Natural killer cell treated with Interleukin-12 subunit alpha and Interleukin-12 subunit beta and Interleukin-15 and Interleukin-18, amount 100 ng/mL, for 72 hours (primary cell): ENCODE measurements at places on chromosomes 3 and 15. TPM values are rescaled to one million over a fixed set of nuclear protein-coding genes. Genes with fewer than 3 reads are reported as not detected.

Gene AP3B2
- total RNA-seq, result 1.1 TPM

GRCh38 chr15:71079208-71080044, 35.8 kb upstream of the THSD4 start:
- no peak overlapping the region for H3K27ac ChIP-seq
- H3K4me1 ChIP-seq, result no peaks in the 10 kb centered on the region
- DNase-seq, result no peak

Gene CPNE9
- not detected for total RNA-seq

- H3K36me3 ChIP-seq, result no peaks in the 10 kb centered on the region
- peak overlapping the region; percentile 21 for H3K4me3 ChIP-seq
- no peak overlapping the region for H3K27ac ChIP-seq
- H3K27me3 ChIP-seq, result peaks cover 6% of the 10 kb centered on the region
- H3K4me1 ChIP-seq, result peaks cover 9% of the 10 kb centered on the region
Measured at GRCh38 chr15:100247228-100248225, 94.2 kb downstream of the ADAMTS17 start.

Gene GPR149
- not detected for total RNA-seq

GRCh38 chr3:191330530-191331048, 263 bp upstream of the UTS2B start:
- DNase-seq, result no peak
- peak overlapping the region; percentile 68 for H3K27ac ChIP-seq
- no peaks in the 10 kb centered on the region for H3K27me3 ChIP-seq
- no peaks in the 10 kb centered on the region for H3K36me3 ChIP-seq
- peaks cover 27% of the 10 kb centered on the region for H3K4me1 ChIP-seq

DNA sequence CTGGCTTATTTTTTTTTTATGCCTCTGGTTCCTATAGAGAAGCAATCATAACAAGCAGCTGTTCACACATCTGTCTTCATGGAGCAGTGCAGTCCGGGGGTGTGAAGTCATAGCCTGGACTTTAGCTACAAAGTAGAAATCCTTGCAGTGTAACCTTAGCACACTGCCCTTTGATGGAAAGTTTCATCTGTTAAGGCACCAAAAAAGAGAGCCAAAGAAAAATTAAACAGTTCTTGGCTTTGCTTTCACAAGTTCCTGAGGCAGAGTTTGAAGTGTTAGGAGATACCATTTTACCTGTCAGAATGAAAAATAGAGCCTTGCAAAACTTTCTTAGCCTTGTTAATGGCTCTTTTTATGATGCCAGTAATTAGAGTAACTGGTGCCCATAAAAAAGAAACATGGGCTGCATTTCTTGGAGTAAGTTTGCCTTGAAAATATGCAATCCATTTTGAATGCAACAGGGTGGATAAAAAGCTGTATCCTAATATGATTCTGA, 84.1 kb downstream of the PIK3R4 start:
- no peak for DNase-seq
- no peak overlapping the region for H3K4me3 ChIP-seq

Gene ARPIN
- not detected for total RNA-seq

DNA sequence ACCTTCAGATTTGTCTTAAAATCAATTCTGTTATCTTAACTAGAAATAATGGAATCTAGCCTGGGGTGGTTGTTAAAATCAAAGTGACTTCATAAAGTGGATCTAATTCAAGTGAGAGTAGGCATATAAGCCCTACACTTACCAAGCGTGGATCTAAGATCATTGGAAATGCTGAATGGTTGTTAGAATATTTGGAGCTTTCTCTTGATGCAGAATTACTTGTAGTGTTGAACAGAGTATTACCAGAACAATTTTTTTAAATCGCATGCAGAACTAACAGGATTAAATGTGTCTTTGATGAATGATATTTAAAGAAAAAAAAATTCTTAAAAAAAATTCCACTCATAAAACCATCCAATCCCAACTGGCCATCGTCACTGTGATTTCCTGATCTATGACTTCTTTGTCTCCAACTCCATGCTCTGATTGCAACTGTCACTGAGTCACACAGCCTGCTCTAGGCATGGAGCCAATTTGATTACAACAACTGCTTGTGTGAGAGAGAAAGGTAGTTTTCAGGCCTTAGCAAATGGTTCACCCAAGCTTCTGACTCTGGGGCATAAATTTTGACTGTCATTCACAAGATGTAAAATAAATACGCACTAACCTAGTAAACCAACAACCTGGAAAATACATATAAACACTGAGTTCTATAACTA, 25.9 kb upstream of the SPRED1 start:
- no peak overlapping the region for H3K4me3 ChIP-seq
- no peaks in the 10 kb centered on the region for H3K36me3 ChIP-seq
- DNase-seq, result no peak
- peaks cover 3% of the 10 kb centered on the region for H3K27me3 ChIP-seq
- H3K27ac ChIP-seq, result no peak overlapping the region

GRCh38 chr3:38131621-38132369, 5.1 kb downstream of the ACAA1 start:
- H3K36me3 ChIP-seq, result peaks cover 12% of the 10 kb centered on the region
- H3K4me3 ChIP-seq, result no peak overlapping the region
- H3K4me1 ChIP-seq, result peaks cover 30% of the 10 kb centered on the region
- H3K27ac ChIP-seq, result no peak overlapping the region
- H3K27me3 ChIP-seq, result no peaks in the 10 kb centered on the region

Gene NOX5
- not detected for total RNA-seq

GRCh38 chr3:3305084-3305483, 125.6 kb upstream of the CRBN start:
- DNase-seq, result no peak
- no peaks in the 10 kb centered on the region for H3K4me1 ChIP-seq
- no peak overlapping the region for H3K27ac ChIP-seq
- no peak overlapping the region for H3K4me3 ChIP-seq
- peaks cover 27% of the 10 kb centered on the region for H3K27me3 ChIP-seq

Gene TGM5
- total RNA-seq, result 2.0 TPM

Gene CYP1A2
- total RNA-seq, result not detected

GRCh38 chr15:39555885-39556284, 25.0 kb upstream of the THBS1 start:
- no peak for DNase-seq
- H3K4me3 ChIP-seq, result no peak overlapping the region
- no peak overlapping the region for H3K27ac ChIP-seq
- H3K36me3 ChIP-seq, result no peaks in the 10 kb centered on the region
- H3K4me1 ChIP-seq, result peaks cover 19% of the 10 kb centered on the region

DNA sequence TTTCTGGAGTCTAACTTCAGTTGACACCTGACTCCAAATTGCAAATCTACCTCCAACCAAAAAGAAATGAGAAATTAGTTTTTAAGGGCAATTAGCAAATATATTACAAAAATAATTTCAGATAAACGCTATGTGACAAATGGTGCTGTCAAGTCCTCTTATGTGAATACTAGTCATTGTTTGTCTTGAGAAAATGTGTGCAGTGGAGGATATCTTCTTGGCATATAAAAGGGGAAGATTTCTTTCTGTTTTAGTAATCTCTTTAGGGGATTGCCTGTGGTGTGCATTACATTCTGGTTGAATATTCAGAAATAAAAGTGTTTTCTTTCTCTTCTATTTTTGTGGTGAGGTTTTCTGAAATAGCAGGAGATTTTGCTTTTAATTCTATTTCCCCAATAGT, 3.0 kb upstream of the GCSAM start:
- no peak overlapping the region for H3K27ac ChIP-seq
- no peak for DNase-seq
- H3K4me3 ChIP-seq, result no peak overlapping the region
- peaks cover 6% of the 10 kb centered on the region for H3K27me3 ChIP-seq
- H3K36me3 ChIP-seq, result no peaks in the 10 kb centered on the region
- H3K4me1 ChIP-seq, result peaks cover 17% of the 10 kb centered on the region

DNA sequence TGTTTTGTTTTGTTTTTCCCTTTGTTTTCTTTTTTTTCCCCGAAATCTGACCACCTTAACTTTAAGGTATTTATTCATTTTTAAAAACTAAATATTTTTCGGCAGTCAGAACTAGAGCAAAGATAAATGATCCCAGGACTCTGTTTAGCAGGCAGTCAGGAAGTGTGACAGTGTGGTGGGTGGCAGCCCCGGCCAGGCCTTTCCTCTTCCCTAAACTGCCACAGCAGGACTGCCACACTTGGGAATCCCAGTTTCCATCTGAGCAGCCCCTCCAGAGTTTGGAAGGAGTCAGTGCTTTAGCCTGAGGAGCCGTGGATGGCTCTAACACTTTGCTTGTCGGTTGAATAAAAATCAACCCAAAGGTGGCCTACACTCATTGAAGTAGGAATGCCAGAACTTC, 6.9 kb downstream of the CCRL2 start:
- DNase-seq, result peak; percentile 32
- H3K27me3 ChIP-seq, result no peaks in the 10 kb centered on the region
- no peaks in the 10 kb centered on the region for H3K36me3 ChIP-seq
- peaks cover 6% of the 10 kb centered on the region for H3K4me1 ChIP-seq
- H3K4me3 ChIP-seq, result no peak overlapping the region

- peaks cover 18% of the 10 kb centered on the region for H3K36me3 ChIP-seq
- no peak overlapping the region for H3K4me3 ChIP-seq
- no peaks in the 10 kb centered on the region for H3K27me3 ChIP-seq
- peaks cover 20% of the 10 kb centered on the region for H3K4me1 ChIP-seq
Measured at GRCh38 chr3:52099001-52099401, 42.6 kb upstream of the DUSP7 start.
